ENCODE measurements at places on chromosomes 12 and 14.

DNA sequence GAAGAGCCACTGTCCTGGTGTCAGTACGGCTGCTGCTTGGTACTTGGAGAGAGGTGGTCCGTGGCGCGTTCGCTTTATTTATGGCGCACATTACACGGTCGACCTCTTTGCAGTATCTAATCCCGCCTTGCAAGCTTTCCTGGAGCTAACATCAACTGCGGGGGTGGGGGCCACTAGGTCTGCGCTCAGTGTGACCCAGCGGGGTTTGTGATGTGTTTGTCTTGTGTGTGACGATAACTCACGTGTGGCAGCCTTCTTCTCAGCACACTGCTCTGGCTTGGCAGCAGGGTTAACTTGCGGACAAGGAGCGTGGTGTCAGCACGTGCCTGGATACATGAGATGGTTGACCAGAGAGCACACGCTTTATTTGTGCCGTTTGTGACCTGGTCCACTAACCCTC lies 122.2 kb upstream of the RTL1 start:
- DNase-seq = no peak

DNA sequence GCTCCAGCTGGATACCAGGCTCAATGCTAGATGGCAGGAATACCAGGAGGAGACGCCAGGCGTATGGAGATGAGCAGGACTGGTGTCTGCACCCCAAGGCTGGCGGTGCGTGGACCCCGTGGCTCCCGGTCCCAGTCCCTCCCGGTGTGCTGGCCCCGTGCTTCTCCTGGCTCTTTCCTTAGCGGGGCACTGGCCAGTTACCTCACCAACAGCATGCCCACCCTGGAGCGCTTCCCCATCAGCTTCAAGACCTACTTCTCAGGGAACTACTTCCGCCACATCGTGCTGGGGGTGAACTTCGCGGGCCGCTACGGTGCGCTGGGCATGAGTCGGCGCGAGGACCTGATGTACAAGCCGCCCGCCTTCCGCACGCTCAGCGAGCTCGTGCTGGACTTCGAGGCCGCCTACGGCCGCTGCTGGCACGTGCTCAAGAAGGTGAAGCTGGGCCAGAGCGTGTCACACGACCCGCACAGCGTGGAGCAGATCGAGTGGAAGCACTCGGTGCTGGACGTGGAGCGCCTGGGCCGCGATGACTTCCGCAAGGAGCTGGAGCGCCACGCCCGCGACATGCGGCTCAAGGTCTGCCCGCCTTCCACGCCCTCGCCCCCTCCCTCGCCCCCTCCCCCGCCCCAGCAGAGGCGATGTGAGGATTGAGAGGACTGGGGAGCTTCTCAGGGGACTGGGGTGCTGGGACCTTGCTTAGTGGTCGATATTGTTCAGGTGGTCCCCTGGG lies 14.6 kb downstream of the VASH1 start:
- DNase-seq = no peak

- DNase-seq = no peak
These were observed 6.2 kb downstream of the LPCAT3 start for GRCh38 chr12:7012024-7012607.

GRCh38 chr12:96425321-96425720 lies 25.1 kb upstream of the CDK17 start:
- DNase-seq = peak; percentile 93

- no peak for DNase-seq
These were observed 92.5 kb downstream of the BBS10 start for GRCh38 chr12:76255692-76256091.

- DNase-seq = peak; percentile 60
These were observed 40.8 kb upstream of the EPS8 start for GRCh38 chr12:15829949-15830348.

DNA sequence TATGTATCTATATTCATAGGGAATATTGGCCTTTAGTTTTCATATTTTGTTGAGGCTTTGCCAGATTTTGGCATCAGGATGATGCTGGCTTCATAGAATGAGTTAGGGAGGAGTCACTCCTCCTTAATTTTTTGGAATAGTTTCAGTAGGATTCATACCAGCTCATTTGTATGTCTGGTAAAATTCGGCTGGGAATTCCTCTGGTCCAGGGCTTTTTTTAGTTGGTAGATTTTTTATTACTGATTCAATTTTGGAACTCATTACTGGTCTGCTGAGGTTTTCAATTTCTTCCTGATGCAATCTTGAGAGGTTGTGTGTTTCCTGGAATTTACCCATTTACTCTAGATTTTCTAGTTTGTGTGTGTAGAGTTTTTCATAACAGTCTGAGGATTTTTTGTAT lies 175.2 kb downstream of the EPS8 start:
- no peak for DNase-seq

DNA sequence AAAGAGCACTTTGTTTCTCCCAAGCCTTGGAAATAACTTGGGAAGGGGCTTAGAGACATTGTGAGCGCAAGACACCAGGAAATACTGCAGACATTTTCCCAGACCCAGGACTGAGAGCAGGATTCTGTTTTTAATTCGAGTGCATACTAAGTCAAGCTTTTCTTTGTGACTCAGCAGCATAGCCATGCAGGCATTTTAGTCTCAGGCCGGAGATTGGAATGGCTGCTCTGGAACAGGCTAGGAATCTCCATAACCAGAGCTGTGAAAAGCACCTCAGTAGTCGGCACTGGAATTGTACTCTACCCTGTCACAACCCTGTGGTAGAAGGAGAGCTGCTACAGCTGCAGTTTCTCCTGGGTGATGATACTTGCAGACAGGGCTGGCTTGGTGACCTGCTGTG lies 28.9 kb upstream of the GARIN6 start:
- DNase-seq = no peak

GRCh38 chr12:12822886-12823285 lies 9.7 kb downstream of the DDX47 start:
- DNase-seq = peak; percentile 63

DNA sequence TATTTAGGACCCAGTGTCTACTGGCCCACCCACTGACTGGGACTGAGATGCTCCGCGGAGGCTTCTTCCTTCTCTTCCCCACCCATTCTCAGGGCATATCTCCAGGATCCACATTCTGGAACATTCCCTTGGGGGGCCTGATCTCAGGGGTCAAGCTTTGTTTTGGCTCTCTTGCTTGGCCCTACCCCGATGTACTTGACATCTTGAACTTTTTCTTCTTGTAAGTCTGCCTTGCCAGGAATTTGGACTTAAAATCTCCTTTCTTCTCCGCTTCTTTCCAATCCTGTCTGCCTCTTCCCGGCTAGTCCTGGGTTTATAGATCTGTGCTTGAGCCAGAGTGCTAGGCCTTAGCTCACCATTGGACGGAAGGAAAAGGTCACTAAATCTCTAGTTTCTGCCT lies 22.1 kb downstream of the DACT1 start:
- DNase-seq = no peak

DNA sequence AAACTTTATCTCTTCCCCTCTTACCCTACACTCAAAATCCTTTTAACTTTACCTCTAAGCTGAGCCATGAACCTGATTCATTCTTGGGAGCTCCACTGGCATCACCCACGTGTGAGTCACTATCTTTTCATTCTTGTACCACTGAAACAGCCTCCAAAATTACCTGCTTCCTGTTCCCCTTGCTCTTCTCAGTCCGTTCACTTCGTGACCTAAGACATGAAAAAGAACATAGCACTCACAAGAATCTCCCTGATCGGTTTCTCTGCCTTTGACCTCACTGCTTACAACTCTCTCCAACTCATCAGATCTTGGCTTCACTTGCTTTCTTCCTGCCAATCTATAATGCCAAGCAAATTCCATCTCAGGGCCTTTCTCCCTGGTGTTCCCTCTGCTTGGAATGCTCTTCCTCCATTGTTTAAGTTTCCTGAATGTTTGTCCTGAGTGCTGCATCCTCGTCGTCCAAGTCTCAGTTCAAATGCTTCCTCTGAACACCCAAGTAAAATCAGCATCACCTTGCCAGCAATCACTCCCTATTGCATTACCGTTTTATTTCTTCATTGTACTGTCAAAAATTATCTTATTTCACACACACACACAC lies 9.2 kb downstream of the GLIPR1 start:
- peak; percentile 59 for DNase-seq

DNA sequence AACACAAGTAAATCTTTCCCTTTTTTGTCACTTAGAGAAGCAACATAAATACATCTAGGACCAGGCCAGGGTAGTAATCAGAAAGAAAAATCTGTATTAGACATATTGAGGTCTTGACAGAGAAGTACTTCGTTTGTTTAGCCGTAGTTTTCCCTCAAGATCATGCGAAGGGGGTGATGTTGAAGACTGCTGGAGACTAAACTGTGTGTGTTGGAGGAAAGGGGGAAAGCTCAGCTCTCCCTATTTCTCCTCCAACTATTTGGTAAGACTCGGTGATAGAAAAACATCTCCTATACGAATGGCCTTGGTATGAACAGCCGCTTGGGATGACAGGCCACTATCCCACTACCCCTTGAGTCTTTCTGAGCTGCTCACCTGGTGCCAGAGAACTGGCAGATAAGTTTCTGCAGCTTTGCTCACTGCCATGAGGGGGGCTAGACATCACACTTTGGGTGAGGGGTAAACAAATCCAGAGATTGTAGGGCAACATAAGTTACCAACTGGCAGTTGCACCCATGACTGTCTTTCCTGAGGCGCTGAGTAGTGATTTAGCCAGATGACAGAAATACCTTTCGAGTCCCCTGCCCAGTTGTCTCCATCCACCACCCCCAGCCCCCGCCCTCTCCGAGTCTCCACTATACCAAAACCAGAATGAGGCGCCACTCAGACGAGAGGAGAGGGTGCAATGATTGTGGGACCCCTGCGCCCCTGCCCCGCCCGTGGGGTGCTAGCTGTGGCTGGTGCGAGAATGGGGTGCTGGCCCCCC lies 685 bp downstream of the VAMP1 start:
- no peak for DNase-seq

GRCh38 chr12:122100568-122100967 lies 22.0 kb downstream of the MLXIP start:
- DNase-seq = no peak

- no peak for DNase-seq
These were observed 3.3 kb upstream of the CRIP2 start for GRCh38 chr14:105471297-105471821.

GRCh38 chr14:54728700-54729527 lies 162.0 kb downstream of the SAMD4A start:
- DNase-seq = no peak

- no peak for DNase-seq
These were observed 55.9 kb downstream of the CCDC92 start for GRCh38 chr12:123916729-123917128.

DNA sequence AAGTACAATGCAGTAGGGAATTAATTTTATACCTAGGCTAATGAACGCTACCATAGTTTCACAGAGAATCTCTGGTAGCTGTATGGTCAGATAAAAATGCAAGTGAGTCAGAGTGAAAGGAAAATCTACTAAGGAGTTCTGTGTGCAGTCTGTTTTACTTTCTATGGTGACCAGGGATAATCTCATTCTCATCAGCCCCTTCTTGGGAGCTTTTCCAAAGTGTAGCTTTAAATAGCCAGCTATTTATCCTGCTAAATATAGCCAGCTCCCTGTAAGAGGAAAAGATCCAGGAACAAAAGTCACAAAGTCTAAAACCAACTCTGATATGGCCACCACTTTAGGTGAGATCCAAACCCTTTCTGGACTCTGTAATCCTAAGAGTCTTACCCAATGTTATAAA lies 75.5 kb downstream of the TMEM116 start:
- DNase-seq = peak; percentile 4

GRCh38 chr14:34218881-34219280 lies 243.2 kb downstream of the SPTSSA start:
- no peak for DNase-seq

GRCh38 chr12:68368327-68368726 lies 36.2 kb upstream of the MDM1 start:
- no peak for DNase-seq

DNA sequence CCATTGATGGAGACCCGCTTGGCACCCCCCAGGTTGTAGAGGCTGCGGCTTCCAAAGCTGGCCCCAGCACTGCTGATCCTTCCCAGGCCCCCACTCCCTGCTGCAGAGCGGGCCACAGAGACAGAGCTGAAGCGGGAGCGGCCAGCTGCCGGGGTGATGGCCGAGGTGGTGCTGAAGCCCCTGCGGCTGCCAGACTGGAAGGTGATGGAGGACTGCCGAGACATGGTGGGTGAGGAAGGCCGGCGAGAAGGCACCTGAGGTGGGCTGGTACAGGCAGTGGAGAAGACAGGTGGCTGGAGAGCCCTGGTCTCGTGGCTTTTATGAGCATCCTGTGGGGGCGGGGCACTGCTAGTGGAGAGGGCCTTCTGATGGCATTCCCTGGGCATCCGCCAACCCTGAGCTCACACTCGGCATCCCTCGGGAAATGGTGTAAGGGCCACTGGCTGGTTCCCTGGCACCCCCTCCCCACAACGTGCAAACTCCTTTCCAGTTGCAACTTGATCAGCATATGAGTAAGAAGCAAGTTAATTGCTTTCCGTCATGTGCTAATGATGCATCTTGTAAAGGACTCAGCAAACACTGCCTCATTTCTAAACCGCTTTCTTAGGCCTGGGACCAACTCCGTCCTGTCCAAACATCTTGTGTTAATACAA lies at the start of gene KRT75:
Gene KRT75 (minus strand): TSS at position 291 of the 653 bp plus-strand sequence. CDS start 67 bp downstream, at position 224.
- no peak for DNase-seq

DNA sequence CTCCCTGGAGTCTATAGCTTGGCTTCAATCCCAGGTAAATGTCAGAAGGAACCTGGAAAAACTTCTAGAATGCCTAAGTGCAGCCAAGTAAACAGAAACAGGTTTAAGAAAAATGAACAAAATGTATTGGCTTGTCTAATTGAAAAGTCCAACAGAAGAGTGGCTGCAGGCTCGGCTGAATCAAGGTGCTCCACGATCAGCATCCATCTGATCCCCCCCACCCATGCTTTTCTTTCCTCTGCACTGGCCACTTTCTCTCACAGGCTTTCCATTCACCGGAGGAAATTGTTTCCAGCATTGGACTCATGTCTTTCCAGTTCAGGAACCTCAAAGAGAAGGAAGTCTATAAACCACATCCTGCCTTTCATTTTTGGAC lies 42.0 kb upstream of the C14orf180 start:
- DNase-seq = no peak

- DNase-seq = no peak
These were observed 915.2 kb downstream of the SLC6A15 start for GRCh38 chr12:83997423-83997822.

DNA sequence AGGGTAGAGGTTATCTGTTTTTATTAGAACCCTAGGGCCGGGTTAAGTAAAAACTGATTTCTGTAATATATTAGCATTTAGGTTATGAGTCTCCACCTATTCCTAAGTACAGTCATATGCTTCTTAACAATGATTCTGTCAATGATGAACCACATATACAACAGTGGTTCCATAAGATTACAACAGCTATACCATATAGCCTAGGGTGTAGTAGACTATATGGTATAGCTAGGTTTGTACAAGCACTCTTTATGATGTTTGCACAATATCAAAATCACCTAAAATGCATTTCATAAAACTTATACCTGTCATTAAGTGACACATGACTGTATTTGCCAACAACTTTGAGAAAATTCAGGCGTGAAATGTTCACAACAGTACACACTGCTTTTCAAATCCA lies 110.6 kb downstream of the RPL10L start:
- DNase-seq = no peak

DNA sequence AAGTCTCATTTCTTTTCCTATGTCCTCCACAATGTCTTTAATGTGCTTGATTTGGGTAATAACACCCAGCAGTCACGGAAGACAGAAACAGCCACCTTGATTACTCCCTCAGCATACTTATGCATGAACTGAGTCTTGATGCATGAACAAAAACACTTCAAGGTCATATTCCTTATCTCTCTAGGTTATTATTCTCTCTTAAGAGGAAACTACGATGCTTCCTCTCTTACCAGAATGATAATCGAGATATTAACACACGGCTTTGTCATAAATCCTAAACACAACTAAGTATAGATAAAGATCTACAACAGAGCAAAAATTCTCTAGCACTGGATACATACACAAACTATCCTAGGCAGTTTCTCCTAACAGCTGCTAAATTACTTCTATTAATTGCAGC lies 583.5 kb upstream of the ATP2B1 start:
- no peak for DNase-seq
